ENCODE measurements at places on chromosomes 2 and 18.

DNA sequence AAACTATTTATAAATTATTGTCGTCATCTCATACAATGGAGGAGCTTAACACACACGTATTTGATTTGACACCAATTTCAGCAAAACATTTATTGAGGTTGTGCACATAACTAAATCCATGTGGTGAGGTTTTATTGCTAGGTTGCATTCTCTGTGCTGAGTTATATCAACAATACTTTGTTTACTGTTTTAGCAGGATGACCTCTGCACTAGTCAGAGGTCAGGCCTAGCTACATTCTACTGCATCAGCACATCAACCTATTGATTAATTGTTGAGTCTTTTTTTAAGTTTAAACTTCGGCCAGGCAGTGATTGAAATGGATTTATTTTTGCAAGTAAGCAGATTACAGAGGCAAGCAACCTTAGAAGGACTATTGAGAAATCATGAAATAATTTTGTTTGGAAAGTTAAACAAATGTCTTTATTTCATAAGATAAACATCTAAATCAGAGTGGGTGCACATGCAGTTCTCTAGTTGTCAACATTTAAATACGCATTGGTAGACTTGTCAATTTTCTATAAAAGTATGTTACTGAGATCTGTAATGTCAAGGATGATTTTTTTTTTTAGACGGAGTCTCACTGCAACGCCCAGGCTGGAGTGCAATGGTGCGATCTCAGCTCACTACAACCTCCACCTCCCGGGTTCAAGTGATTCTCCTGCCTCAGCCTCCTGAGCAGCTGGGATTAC lies 75.2 kb upstream of the CD28 start:
- no peak for DNase-seq

- no peak for DNase-seq
These were observed 250.9 kb downstream of the PTH2R start for GRCh38 chr2:208657468-208657867.

DNA sequence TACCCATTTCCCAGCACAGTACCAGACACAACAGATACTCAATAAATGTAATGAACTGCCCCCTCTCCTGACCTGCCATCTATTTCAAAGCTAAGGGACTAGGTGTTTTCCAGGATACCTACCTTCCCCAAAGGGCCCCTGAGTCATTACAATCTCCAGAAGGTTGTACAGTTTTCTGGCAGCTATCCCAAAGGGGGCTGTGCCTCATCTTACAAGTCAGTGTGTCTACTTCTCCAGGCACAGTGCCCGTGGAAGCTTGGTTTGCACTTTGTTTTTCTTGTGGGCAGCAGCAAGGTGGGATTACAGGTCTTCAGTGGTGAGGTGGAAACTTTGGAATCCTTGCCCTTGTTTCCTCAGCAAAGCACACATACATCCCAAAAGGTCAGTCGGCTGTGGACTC lies 62.8 kb upstream of the CYP26B1 start:
- no peak for DNase-seq

DNA sequence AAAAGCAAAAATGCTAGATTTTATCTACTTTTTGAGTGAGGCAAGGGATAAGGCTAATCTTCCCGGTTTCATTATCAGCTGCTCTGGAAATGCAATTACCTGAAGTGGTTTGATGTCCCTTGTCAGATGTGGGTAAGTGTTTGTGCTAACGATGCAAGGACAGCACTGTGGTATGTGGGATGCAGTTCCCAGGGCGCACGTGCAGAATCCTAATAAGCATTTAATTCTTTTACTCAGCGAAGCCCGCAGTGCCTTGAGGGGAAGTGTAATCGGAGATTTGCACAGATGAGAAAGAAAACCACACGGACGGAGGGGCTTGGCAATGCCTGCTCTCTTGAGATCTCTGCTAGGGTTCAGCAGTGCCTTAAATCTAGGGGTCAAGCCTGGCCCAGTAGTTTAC lies 108.5 kb upstream of the LYPD6 start:
- DNase-seq, result no peak

DNA sequence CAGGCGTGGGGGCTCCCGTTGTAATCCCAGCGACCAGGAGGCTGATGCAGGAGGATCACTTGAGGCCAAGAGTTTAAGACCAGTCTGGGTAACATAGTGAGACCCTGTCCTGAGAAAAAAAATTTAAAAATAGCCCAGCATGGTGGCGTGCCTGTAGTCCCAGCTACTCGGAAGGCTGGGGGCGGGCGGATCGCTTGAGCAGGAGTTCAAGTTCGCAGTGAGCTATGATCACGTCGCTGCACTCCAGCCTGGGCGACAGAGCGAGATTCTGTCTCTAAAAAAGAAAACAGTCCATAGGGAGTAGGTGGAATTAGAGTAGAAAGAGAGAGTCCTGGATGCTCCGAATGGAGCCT lies 325 bp upstream of the TTLL4 start:
- no peak for DNase-seq

GRCh38 chr2:44674473-44675284 lies 266.8 kb upstream of the SIX3 start:
- no peak for DNase-seq

DNA sequence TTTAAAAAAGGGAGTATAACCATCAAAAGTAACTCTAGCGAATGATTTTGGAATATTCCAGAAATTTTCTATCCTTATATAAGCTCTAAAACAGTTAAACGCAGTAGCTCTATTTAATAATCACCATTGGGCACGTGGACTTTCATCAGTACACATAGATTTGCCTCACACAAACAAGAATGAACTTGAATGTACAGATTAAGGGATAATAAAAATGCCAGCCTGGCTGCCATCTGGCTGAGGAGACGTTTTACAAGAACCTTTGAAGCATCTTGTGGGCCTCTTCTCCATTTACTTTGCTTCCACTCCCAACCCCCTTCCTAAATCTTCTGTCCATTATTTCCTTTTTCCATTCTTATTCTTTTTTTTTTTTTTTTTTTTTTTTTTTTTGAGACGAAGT lies 47.2 kb downstream of the AGAP1 start:
- DNase-seq, result no peak

DNA sequence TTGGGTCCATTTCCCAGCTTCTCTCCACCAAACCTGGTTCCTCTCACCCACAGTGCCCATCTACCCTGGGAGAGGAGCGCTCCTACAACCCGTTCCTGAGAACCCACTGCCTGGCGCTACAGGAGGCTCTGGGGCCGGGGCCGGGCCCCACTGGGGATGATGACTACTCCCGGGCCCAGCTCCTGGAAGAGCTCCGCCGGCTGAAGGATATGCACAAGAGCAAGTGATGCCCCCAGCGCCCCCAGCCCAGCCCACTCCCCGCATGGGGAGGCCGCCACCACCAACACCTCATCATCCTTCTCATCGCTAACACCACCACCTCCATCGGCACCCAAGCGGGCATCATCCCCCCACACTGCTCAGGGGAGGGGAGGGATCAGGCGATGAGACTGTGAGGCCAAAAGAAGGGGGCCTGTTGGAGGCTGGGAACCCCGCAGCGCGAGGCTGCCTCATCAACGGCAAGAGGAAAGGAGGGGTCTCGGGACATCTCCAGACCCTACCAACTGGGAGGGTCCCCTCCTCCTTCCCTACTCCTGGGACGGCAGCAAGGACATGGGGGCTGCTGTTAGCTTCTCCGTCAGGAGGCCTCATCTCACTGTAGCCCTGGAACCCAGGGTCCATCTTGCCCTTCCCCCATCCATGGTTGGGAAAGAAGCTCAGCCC lies 11.8 kb upstream of the CATIP start:
- no peak for DNase-seq

GRCh38 chr2:223854741-223855140 lies 17.4 kb upstream of the AP1S3 start:
- DNase-seq, result no peak

GRCh38 chr2:235501673-235502031 lies 7.8 kb downstream of the AGAP1 start:
- no peak for DNase-seq

DNA sequence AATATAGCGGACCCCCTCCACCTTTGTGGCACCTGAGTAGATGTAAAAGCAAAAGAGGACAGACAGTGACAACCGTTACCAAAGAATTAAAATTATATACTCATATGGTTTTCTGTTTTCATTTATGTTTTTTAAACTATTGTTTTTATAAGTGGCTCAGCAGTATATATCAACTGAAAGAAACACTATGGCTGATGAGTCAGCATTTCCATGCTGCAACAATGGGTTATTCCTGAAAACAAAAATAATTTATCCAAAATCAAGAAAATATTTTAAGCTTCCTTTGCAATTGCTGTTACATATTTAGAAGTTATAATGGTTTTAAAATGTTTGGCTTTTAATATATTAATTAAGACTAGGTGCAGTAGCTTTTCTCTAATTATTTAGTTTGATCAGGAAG lies 17.7 kb downstream of the MRPS9 start:
- no peak for DNase-seq

GRCh38 chr18:28778706-28779105 lies 601.8 kb upstream of the CDH2 start:
- no peak for DNase-seq

DNA sequence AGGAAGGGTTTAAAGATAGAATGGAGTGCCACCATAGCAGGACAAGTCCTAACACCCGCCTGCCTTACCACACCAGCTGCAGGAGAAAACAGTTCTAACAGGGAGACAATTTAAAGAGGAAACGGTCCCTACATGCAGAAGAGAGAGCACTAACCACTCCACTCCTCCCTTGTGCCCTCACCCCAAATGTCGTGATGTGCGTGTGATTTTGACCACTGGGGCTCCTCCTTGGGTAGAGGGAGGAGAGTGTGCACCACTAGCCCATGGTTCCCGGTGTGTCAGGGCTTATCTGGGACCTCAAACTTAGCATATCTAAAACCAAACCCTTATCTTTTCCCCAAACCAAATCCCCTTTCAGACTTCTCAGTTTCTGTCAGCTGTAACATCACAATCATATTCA lies 105.5 kb upstream of the CCDC68 start:
- no peak for DNase-seq

GRCh38 chr2:98452396-98453027 lies 7.9 kb downstream of the INPP4A start:
- no peak for DNase-seq

- DNase-seq, result no peak
These were observed 276 bp downstream of the NFE2L2 start for GRCh38 chr2:177264209-177264692.

DNA sequence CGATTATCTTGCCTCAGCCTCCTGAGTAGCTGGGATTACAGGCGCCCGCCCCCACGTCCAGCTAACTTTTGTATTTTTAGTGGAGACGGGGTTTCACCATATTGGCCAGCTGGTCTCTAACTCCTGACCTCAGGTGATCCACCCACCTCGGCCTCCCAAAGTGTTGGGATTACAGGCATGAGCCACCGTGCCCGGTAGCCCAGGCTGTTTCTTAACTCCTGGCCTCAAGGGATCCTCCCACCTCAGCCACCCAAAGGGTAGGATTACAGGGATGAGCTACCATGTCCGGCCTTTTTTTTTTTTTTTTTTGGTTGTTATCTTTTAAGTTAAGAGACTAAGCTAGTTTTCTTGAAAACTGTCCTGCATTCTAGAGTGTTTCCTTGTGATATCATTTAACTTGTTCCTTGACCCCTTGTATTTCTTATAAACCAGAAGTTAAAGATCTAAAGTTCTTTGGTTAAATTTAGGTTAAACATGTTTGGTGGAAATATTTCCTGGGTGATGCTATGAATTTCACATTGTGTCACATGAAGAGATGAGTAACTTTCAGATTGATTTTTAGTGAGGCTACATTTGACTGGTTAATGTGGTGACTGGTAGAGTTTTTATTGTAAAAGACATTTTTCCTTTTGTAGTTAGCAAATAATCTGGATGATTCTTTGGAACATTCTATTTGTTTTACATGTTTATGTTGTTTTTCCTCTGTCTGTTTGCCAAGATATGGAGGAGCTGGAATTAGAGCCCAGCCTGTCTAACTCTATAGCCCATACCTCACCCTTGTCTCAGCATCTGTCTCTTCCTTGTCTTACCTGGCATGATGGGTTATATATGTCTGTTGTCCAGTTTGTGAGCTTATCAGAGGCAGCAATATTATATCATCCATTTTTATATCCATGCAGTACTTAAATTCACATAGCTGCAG lies 5.2 kb downstream of the NCAPH start:
- DNase-seq, result no peak

- DNase-seq, result no peak
These were observed 13.7 kb downstream of the NGEF start for GRCh38 chr2:232999354-232999753.

DNA sequence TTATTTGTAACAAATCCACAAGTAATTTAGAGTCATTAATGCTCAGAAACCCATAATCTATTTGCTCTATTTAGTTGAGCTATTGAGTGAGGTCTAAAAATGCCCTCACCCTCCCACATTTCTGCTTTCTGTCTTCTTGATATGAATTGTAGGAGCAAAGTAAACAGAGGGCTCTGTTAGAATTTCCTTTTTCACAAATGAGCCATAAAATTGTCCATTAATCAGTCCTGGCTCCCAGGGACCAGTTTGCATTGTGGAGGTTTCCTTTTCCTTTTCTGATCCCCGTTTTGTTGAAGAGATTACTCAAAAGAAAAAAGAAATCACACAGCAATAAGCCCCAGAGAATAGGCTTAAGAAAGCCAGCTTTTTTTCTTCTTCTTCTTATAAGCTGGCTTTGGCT lies 476.7 kb downstream of the EPHA4 start:
- DNase-seq, result no peak

DNA sequence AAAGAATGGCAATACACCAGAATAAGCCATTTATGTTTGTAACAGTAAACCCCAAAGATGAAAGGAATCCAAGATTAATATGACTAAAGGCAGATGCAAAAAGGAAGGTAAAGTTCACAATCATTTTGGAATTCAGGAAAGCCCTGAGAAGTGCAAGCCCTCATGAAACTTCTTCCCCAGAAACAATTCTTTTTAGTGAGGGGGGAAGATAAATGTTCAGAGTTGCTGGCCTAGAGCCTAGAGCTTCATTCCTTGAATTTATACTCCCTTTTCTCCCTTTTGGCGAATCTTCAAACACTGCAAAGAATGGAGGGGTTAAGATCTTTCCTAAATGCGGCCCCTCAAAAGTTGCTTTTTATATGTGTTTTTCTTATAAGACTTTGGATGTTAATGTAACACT lies 368.8 kb downstream of the MEIS1 start:
- no peak for DNase-seq

DNA sequence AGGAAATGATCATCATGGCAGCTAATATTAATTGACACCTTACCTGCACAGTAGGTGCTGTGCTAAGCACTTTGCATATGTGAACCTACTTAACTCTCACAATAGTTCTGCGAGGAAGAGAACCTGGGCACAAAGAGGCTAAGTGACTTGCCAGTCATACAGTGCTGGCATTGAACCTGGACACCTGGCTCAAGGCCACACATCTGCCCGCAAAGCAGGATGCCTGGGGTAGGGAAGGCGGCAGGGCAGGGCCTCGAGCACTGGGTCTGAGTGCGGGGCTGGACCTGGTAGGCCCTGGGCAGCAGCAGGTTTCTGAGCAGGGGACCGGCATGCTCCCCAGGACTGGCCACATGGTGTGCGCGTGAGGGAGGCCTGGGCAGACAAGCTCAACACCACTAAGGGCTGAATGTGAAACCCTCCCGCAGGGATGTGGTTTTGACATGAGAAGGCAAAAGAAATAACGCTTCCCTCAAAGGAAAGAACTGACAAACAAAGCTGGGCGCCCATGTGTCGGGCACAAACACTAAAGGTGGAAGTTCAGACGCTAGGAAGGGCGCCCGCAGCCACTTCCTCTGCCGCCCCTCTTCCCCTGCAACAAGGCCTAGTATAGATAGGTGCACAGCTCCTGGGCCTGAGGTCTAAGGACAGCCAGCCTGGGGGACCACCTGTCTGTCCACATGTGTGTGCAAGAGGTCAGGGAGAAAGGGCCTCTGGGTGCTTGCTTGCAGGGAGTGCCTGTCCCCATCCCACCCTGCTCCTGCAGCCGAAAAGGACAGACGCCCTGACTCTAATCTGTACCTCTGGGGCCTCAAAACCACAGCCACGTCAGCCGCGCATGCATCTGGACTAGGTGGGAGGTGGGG lies 92.5 kb downstream of the ZFP36L2 start:
- DNase-seq, result peak; percentile 71
